Activated T-cell treated with anti-CD3 and anti-CD28 coated beads, Interleukin-2, amount 50 U/mL, for 72 hours (primary cell): ENCODE measurements at places on chromosomes 3 and 15. TPM values are rescaled to one million over a fixed set of nuclear protein-coding genes. Genes with fewer than 3 reads are reported as not detected.

- H3K4me1 ChIP-seq, result peaks cover 91% of the 10 kb centered on the region
- H3K27ac ChIP-seq, result peak overlapping the region; percentile 95
- H3K36me3 ChIP-seq, result peaks cover 4% of the 10 kb centered on the region
- DNase-seq, result no peak
Measured at GRCh38 chr15:85404918-85405866, 24.8 kb downstream of the AKAP13 start.

- H3K4me3 ChIP-seq, result no peak overlapping the region
- H3K36me3 ChIP-seq, result no peaks in the 10 kb centered on the region
- no peak overlapping the region for H3K27ac ChIP-seq
- no peaks in the 10 kb centered on the region for H3K27me3 ChIP-seq
- DNase-seq, result no peak
Measured at GRCh38 chr3:61813636-61814035, 252.3 kb downstream of the PTPRG start.

DNA sequence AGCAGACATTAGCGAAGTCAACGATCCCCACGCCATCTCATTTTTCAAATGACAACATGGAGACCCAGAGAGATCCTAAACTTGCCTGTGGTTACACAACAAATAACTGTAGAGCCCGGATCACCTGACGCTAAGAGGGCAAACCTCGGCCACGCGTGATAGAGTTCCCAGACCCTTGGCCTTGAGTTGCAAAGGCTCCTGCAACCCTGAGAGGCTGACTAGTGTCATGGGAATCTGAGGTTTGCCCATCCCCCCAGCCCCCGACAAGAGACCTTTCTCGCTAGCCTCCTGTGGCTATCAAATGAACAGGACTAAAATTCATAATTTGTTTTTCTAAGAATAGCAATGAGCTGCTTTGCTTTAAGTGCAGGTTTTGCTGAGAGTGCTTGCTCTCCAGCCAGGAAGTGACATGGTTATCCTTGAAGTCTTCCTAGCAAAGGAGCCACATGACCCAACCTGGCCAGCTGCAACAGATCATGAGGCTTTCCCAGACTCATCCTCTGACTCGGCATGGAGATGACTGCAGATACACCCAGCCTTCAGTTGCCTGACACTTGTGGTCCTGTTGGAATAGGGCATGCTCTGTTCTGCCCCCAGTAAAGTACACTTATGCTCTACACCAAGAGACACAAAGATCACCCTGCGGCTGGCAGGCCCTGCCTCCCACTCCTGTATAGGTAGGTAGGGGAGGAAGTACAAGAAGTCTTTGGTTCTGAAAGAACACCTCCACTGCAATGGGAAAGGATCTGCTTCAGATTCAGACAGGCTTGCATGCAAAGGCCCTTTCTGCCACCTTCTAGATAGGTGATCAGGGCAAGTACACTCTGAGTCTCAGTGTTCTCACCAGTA, 36.0 kb downstream of the MCF2L2 start:
- no peak overlapping the region for H3K4me3 ChIP-seq
- H3K27ac ChIP-seq, result no peak overlapping the region
- H3K27me3 ChIP-seq, result peaks cover 21% of the 10 kb centered on the region
- peaks cover 11% of the 10 kb centered on the region for H3K4me1 ChIP-seq

DNA sequence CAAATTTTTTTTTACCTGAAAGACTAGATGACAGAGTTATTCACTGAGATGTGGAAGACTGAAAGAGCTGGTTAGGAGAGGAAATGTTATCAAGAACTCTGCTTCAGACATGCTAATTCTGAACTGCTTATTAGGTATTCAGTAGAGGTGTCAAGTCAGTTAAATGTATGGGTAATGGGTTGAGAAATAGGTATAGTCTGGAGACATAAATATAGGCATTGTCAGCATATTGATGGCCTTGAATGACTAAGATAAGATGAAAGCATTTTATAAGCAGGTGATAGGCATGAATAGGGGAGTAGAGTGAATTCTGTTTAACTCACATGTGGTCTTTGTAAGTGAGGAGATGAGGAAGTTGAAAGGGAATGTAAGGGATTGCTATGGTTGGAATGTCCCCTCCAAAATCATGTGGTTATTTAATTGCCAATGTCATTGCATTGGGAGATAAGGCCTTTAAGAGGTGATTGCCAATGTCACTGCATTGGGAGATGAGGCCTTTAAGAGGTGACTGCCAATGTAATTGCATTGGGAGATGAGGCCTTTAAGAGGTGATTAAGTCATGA, 904.2 kb downstream of the CADM2 start:
- H3K27me3 ChIP-seq, result no peaks in the 10 kb centered on the region
- no peaks in the 10 kb centered on the region for H3K4me1 ChIP-seq
- no peak for DNase-seq
- no peak overlapping the region for H3K27ac ChIP-seq

- peak overlapping the region; percentile 81 for H3K4me3 ChIP-seq
- peaks cover 2% of the 10 kb centered on the region for H3K36me3 ChIP-seq
- H3K4me1 ChIP-seq, result peaks cover 37% of the 10 kb centered on the region
- DNase-seq, result peak; percentile 66
- H3K27me3 ChIP-seq, result peaks cover 50% of the 10 kb centered on the region
Measured at GRCh38 chr15:41494190-41494921, 682 bp downstream of the ITPKA start.

- no peak overlapping the region for H3K27ac ChIP-seq
- no peak overlapping the region for H3K4me3 ChIP-seq
Measured at GRCh38 chr15:100308213-100308600, 33.6 kb downstream of the ADAMTS17 start.

- H3K4me3 ChIP-seq, result no peak overlapping the region
- DNase-seq, result no peak
- no peaks in the 10 kb centered on the region for H3K27me3 ChIP-seq
- peaks cover 33% of the 10 kb centered on the region for H3K36me3 ChIP-seq
- peak overlapping the region; percentile 52 for H3K27ac ChIP-seq
- peaks cover 10% of the 10 kb centered on the region for H3K4me1 ChIP-seq
Measured at GRCh38 chr3:14448756-14449727, 46.6 kb downstream of the SLC6A6 start.

The TASOR gene
- 91.8 TPM for total RNA-seq

The CYP8B1 gene
- not detected for total RNA-seq
